Osteoblast (primary cell): ENCODE measurements at places on chromosomes 2 and 18. TPM values are rescaled to one million over a fixed set of nuclear protein-coding genes. Genes with fewer than 3 reads are reported as not detected.

DNA sequence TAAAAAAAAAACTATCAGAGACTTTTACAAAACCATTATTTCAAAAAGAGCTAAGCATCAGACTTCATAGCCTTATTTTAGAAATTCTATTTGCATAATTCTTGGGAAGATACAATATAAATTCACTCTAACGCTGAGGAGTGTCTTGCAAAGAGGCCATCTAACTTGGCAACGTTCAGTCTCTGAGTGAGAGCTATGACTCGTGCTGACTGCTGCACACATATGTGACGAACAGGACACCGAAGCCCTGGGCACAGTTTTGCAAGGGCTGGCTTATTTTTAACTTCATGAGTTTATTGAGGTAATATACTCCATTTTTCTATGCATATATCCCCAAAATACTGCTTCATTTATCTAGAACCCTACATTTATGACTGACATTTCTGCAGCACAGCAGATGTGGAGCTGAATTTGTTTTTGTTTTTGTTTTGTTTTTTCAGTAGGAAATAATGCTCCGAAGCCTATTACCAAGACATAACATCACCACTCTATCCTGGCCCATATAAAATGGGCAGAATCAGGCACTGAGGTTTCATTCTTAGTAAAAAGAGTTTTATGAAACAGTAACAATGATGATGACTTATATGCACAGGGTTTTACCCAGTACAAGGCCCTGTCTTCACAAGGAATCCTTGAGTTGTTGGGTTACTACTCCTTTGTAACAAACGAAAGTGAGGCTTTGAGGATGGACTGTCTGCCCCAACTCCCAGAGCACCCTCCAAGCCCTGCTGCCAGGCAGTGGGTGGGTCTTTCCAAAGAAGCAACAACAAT lies 68.3 kb downstream of the CRACDL start:
- no peak for DNase-seq

DNA sequence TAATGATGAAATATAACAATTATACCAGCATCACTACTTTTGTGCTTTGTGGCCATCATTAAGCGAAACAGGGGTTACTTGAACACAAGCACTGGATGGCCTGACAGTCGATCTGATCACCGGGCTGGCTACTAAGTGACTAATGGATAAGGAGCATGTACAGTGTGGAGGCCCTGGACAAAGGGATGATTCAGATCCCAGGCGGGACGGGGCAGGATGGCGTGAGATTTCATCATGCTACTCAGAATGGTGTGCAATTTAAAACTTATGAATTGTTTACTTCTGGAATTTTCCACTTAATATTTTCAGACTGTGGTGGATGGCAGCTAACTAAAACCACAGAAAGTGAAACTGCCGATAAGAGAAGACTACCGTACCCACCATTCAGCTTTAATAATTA lies 7.0 kb upstream of the CLIP4 start:
- DNase-seq, result peak; percentile 90

DNA sequence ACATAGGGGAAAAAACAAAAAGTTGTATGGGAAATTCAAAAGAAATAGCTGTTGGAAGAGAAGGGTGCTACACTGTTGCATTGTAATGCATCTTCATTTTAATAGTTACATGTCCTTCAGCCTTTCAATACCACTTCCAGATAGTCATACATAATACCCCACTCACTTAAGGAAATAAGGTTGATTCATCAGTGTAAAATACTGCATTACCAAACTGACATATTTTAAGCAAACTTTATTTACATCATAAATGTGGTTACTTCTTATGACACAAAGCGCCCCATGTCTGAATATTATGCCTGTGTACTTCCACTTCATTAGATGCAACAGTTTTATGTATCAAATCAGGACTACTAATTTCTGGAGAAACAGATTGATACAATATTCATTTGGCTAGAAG lies 4.5 kb downstream of the RBMS1 start:
- DNase-seq, result no peak

DNA sequence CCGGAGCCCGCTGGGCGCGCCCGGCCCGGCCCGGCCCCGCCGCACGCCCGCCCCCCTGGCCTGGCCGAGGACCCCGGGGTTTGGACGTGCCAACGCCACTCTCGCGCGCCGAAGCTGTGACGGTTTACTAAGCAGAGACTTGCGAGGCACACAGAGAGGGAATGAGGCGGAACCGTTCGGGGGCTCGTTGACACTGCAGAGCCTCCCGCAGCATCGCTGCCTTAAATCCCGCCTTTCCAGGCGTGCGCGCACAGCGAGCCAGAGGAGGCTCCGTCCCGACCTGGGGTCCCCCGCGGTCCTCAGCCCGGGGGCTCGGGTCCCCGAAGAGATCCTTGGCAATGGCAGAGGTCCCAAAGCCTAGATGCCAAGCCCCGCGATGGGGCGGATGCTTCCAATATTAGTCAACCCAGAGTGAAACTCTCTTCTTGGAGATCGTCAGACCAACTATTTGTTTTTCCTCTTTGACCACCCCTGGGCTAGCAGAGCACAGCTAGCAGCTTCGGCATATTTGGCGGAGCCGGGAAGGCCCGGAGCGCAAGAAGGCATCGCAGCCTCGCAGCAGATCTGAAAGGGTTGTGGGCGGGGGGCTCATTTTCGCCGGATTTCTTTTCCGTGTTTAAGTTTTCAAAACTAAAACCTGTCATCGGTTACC lies at the start of gene ZNF385B:
Gene ZNF385B, minus strand, starts transcription at position 197 of the 652 bp plus-strand sequence.
- DNase-seq, result peak; percentile 69

DNA sequence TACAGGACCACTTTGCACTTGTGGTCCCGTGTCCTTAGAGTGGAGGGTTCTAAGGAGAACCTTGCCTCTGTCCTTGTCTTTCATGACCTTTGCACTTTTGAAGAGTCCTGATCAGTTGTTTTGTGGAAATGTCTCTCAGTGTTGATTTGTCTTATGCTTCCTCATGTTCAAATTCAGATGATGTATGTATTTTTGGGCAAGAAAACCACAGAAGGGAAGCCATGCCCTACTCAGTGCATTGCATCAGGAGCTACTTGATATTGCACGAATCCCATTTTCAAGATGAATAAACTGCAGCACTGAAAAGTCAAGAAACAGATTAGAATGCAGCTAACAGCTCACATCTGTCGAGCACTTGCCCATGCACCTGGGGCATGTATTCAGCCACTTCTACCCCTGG lies 152.2 kb downstream of the INHBB start:
- peak; percentile 29 for DNase-seq

- DNase-seq, result peak; percentile 80
These were observed 23.0 kb downstream of the RTP5 start for GRCh38 chr2:241892299-241893137.

DNA sequence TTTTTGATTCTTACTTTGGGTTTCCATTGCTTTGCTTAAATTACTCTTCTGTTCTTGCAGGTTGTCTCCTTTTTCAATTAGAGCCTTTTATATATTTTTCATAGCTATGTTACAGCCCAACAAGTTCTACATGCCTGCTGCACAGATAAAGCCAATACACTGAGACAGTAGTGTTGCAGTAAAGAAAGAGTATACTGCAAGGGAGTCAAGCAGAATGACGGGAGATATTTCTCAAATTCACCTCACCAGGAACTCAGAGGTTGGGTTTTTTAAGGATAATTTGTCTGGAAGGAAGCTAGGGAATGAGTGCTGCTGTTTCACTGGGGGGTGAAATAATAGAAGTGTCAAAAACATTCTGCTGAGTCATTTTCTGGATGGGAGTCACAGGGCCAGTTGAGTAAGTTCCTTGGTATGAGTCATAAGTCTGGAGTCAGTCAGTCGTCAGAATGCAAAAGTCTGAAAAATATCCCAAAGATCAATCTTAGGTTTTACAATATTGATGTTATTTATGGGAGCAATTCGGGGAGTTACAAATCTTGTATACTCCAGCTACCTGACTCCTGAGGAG lies 193.0 kb upstream of the RGPD4 start:
- DNase-seq, result peak; percentile 55

- peak; percentile 72 for DNase-seq
These were observed 305.0 kb upstream of the ERBB4 start for GRCh38 chr2:212843409-212844199.

DNA sequence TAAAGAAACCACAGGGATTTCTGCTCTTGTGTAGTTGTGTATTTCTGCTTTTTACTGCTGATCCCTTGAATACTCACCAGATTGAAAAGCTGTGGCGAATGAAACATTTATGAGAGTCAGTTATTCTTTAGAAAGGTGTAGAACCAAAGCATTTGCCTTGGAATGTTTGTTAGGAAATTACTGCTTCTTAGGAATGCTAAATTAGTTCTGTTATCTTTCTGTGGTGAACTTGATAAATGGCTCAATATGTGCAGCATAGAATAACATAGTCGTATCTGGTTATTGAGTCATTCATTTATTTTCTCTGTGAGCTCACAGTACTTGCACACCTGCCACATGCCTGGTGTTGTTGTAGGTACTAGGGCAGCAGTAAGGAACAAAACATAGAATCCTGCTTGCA lies 57.0 kb upstream of the FAM237A start:
- no peak for DNase-seq

- DNase-seq, result no peak
These were observed 140.1 kb downstream of the BABAM2 start for GRCh38 chr2:28030600-28030999.

DNA sequence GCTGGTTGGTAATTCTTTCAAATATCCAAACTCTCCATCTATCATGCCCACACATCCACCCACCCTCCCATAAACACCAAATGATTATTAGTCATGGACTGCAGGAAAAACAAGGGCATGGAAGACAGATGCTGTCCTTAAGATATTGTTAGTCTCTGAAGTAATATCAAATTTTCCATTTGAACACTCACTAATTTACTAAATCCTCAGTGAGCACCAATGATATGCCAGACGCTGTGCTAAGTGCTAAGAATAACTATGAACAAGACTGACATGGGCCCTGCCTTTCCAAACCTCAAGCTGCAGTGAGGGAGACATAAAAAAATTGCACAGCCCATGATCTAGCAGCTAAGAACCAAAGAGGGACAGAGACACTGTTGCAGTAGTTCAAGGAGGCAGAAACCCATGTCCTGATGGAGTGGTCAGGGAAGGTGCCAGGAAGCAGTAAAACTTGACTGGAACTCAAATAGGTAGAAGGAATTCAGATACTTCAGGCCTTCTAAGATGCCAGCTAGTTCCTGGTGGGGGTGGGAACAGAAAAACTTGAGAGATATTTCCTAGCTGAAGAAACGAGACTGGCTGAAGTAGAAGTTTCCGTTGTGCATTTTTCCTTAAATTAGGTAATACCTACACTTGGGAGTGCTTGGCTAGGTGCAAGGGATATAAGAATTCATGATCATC lies 182.1 kb downstream of the OSR1 start:
- DNase-seq, result no peak

DNA sequence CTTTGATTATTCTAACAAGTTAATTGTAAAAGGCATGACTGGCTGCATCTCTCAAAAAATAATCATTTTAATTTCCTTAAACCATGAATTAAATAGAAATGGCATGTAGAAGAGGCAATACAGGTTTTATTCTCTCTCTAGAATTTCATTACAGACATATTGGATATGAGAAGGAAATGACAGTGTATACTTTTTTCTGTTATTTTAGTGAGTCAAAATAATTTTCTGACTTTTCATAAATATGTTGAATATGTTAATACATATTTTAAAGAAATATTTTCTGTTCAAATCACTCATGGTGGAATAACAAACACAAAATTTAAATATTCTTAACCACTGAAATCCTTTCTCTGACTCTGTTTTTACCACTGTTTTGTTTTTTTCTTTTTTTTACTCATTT lies 510.4 kb downstream of the LRP1B start:
- no peak for DNase-seq

DNA sequence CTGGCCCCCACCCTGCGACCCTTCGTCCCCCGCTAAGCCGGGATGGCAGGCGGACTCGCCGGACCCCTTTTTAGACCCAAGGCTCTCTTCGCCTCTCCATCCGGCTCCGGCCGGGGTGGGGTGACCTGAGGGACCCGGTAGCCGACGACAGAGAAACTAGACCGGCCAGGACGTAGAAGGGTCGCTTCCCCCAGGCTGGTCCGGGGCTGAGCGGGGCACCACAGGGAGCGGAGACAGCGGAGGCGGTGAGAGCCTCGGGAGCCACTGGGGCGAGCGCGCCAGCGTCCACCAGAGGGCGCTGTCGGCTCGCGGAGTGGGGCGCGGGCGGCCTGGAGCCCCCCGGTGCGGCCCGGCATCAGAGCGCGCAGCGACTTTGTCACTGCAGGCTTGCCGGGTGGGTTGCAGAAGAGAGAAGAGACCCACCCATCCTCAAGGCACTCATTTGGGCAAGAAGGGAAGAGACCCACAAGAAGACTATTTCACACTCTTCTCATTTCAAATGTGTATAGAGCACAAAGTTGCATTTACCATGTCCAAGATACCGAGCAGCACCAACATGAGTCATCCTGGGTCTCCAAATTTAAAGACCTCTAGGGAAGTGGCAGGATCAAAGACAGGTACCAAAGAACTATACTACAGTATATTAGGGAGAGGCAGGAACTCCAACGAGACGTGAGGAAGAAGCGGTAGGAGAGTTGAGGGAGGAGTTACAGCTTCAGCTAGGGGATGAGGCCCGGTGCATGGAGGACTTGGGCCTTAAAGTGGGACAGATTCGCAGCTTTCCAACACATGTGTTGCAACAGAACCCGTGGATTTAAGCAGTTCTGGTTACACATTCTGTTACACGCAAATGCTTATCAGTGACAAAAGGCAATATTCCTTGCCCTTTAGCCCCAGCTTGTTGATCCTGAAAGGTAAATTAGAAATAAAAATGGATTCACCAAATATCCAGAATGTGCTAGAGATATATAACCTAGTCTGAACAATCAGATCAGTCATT lies 7.6 kb upstream of the PRKCE start:
- peak; percentile 97 for DNase-seq

The APCDD1 gene
- 1.8 and 3.3 TPM in 2 replicates for total RNA-seq

The CFAP210 gene
- total RNA-seq, result under 0.01 and 0.36 TPM in 2 replicates

The MPPE1 gene
- total RNA-seq, result 38.0 and 44.5 TPM in 2 replicates
